Left ventricle myocardium inferior (tissue), 1 donor: ENCODE measurements at places on chromosomes 5 and 9.
A peak's percentile ranks its signal among the peaks of the same experiment; 100 is the strongest.

- no peak for DNase-seq
These were observed 8.7 kb downstream of the SHROOM1 start for GRCh38 chr5:132821791-132822190.

GRCh38 chr9:93677641-93678136 lies 101.3 kb downstream of the PHF2 start:
- peak; percentile 2 for DNase-seq

GRCh38 chr9:4276856-4277255 lies 23.0 kb downstream of the GLIS3 start:
- no peak for DNase-seq

DNA sequence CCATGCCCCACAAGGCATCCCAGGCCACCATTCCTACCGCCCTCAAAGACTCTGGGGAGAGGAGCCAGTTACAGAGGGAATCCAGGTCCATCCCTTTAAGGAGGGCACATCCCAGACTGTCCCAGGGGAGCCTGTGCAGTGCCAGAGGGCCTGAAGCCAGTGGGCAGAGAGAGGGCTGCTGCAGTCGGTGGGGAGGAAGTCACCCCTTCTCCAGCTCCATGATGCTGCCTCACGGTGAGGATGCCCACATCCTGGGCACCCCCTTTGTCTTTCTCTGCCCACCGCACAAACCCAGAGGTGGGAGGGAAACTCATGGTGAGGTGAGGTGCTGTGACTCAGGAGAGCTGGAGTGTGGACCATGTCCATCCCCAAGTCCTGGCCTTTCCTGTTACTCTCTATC lies 26.2 kb upstream of the ANKRD33B start:
- DNase-seq, result no peak

DNA sequence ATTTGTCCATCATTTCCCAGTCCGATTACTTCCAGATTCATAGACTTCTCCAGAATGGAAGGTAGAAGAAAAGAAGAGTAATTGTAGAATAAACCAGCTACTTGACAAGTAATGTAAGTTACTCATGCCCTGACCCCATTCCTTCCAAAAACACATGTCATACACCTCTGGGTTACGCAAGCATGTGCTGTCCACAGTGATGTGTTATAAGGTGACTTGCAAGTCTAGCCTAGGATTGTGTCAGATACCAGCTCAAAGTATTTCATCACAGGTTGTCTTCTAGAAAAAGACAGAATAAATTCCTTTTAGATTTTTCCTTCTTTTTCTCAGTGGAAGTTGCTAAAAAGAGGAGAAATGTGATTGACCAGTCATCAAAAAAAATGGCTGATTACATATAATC lies 8.0 kb upstream of the TLR4 start:
- no peak for DNase-seq

DNA sequence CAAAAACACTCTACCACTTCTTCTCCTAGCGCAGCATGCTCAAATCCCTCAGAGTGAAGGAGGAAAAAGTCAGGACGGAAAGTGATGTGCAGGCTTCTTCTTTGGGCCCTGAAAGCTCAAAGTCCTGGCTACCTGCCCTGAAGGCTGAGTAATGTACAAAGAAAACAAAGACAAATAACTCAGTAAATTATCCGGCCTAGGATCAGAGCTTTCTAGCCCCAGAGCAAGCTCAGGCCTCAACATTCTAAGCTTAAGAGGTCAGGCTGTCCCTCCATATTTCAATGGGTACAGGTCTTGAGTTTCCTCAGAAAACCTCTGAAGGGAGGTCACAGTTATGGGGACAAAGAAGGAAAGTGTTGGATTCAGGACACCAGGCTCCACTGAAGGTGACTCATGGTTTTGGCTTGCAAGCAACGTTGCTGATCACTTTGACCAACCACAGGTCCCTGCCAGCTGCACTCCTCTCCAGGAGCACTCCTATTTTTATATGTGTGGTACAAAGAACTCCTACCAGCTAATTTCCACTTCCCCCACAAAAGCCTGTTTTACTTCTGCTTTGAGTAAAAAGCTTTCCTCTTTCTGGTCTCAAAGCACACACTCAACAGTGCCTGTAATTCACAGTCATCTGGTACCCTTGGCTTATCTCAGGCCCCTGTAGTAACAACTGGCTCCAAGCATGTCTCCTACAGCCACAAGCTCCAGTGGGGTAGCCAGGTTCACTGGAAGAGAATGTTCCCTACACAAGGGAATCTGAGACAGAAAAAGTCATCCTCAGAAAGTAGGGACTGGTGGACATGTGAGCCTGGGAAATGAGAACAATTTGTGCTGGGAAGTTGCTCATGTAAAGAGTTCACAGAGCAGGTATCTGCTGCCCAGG lies 115.7 kb downstream of the UGCG start:
- peak; percentile 28 for DNase-seq

DNA sequence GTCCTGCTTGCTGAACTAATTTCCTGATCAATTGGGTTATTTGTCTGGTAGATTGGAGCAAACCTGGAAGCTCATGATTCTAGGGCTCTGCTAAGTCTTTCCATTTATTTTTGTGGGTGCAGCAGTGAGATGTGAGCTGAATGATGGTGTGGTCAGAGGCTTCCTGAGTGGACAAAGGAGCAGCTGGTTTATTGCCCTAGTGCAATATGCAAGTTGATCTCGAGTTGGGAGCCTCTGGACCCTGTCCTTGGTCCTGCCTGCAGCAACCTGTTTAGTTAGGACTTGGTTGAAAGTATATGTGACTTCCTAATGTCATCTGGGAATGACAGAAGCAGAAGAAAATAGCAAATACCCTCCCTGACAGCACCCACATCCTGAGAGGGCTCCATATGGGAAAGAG lies 4.2 kb upstream of the UNC5A start:
- DNase-seq, result no peak

DNA sequence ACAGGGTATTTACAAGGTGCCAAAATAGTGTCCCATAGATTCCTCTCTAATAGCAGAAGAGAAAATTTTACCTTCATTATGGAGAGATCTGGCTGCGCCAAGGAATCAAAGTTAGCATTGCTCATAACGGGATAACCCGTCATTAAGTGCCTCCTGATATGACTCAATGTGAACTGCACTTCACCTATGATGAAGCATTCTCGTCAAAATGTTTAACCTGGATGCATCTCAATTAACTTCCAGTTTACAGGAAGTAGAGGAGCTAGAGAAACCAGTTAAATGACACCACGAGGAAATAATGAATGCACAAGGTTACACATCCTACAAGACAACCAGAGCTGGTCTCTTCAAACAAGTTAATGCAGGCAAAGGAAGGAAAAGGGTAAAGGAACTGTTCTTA lies 17.2 kb downstream of the FBXW11 start:
- DNase-seq, result no peak

DNA sequence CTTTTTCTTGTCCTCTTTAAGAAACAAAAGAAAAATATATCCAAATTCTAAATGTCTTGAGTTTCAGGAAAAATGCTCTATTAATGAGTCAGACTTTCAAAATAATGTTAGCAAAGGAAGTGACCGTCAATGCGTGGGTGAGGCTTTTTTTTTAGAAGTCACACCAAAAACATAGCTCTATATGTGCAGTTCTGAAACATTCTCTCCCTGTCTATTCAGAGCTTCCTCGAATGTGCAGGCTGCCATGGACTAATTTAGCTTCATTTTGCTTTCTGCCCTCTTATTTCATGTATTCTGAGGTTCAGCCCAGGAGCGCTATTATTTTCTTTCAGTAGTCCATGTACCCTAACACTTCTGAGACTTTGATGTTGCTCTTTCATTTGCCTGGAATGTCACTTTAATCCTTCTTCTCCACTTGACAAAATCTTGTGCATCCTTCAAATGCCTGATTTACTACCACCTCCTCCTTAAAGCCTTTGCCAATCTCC lies 72.5 kb upstream of the RASA1 start:
- DNase-seq, result no peak

GRCh38 chr9:92138157-92138959 lies 23.1 kb upstream of the SPTLC1 start:
- DNase-seq, result peak; percentile 72

GRCh38 chr5:159050316-159051143 lies 49.2 kb downstream of the EBF1 start:
- no peak for DNase-seq

GRCh38 chr5:156920042-156920860 lies 42.8 kb downstream of the TIMD4 start:
- no peak for DNase-seq

- no peak for DNase-seq
These were observed 116.1 kb upstream of the ACTBL2 start for GRCh38 chr5:57598756-57599155.

DNA sequence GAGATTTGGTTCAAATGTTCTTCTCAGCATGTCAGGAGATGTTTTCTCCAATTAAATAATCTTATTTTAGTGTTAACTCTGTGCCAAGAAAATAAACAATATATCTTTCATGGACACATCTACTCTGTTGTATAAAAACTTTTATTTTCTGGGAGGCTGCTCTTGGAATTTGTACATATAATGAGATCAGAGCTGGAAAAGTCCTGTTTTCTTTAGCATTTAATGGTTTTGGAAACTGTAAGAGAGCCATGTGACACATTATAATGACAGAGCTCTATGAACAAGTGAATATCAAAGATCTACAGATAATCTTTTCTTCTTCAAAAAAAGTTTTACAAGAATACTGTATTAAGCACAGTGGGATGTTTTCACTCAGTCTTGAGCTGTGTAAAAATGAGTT lies 48.8 kb downstream of the FOXD1 start:
- DNase-seq, result no peak

GRCh38 chr5:4802044-4802443 lies 338.1 kb upstream of the ADAMTS16 start:
- DNase-seq, result no peak

DNA sequence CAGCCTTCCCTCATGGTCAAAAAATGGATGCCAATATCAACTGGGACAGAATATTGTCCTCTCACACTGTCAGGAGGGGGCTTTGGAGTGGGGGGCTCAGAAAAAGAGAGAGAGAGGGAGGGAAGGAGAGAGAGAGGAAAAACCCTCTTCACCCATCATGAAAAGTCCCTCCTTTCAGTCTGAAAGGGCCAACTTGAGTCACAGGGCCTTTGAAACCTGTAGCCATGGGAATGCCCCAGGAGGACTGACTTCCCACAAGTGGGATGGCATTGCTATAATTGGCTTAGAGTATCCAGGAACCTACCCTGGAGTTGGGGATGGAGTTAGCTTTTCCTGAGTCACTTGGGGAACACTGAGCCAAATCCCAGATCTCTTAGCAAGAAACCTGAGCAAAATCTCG lies 41.2 kb downstream of the DNAJC21 start:
- DNase-seq, result no peak

- no peak for DNase-seq
These were observed 2.3 kb upstream of the ST8SIA4 start for GRCh38 chr5:100905259-100905914.

GRCh38 chr5:57171816-57172465 lies 1.9 kb upstream of the GPBP1 start:
- DNase-seq, result no peak

DNA sequence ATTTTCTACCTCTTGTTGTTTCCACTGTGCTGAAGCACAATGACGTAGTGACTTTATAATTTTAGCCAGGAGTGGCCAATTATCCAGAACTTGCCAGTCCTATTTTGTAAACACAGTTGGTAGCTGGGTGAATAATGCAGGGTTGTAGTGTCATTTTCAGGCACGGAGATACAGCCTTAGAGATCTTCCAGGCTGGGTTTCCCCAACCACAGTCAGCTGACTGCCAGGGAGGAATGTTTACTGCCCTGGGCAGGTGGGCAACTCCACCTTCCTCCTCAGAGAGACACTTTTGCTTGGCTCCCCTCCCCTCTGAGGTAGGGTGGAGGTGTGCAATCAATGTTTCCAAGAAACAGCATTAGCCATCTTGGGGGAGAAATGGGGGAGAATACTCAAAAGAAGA lies 228.1 kb upstream of the NR4A3 start:
- no peak for DNase-seq

- DNase-seq, result no peak
These were observed 130.1 kb upstream of the EPB41L4A start for GRCh38 chr5:112549127-112549526.

DNA sequence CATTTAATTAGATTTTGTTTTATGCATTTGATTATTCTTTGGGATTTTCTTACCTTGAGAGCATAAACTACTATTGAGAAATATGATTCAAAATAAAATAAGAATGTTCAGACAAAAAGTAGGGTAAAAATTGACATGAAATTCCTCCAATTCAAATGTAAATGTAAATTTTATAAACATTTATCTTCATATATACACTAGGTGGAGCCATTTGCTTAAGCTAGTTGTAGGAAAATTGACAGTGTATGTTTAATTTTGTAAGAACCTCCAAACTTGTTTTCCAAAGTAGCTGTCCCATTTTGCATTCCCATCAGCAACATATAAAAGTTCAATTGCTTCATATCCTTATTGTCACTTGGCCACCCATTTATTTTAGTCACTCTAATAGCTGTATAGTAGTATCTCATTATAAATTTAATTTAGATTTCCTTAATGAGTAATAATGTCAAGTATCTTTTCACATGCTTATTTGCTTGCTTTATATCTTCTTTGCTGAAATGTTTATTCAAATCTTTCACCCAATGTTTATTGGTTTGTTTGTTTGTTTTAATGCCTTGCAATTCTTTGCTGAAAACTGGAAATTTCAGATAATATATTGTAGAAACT lies 37.6 kb upstream of the SLCO6A1 start:
- DNase-seq, result no peak

- no peak for DNase-seq
These were observed 348.7 kb downstream of the GLIS3 start for GRCh38 chr9:3951161-3951665.

- no peak for DNase-seq
These were observed 458.2 kb downstream of the TMEM232 start for GRCh38 chr5:110268283-110268682.

GRCh38 chr9:113641100-113641885 lies 177.8 kb downstream of the RGS3 start:
- no peak for DNase-seq

GRCh38 chr5:97006454-97007060 lies 70.7 kb downstream of the LNPEP start:
- DNase-seq, result no peak

DNA sequence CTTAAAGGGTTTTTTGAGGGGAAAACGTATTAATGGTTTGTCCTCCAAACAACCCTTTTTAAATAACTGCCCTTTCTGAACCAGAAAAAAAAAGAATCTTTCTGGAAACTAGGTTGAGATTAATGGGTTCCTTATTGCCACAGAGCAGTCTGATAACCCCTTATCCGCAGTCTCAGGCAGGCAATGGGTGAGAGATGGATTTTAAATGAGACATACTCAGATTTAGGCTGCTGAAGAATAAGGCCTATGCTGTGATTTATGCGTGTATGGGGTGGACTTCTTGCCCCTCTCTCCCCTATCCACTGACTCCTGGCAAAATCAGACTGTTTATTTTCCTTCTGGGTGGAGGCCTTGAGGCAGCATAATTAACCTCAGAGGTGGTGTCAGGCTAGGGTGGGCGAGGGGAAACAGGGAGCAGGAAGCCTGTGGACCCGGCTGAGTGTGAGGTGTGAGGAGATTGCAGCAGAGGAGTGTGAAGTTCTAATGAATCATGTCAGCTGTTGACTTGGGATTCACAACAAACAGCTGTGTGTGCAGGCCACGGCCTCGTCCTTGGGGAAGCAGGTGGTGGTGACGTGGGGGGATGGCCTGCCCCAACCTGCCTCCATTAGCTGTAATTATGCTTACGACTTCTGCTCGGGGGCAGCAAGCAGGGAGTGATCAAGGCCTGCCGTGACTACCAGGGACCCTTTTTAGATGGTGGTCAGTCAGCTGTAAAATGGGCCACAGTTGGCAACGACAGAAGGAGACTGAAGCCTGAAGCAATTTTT lies 196.4 kb downstream of the SEMA6A start:
- no peak for DNase-seq
